ENCODE measurements at places on chromosomes 3 and 15.

GRCh38 chr15:89137926-89138325 lies 49.7 kb downstream of the ABHD2 start:
- DNase-seq = no peak

GRCh38 chr3:106399761-106400160 lies 530.9 kb upstream of the CBLB start:
- DNase-seq = no peak

DNA sequence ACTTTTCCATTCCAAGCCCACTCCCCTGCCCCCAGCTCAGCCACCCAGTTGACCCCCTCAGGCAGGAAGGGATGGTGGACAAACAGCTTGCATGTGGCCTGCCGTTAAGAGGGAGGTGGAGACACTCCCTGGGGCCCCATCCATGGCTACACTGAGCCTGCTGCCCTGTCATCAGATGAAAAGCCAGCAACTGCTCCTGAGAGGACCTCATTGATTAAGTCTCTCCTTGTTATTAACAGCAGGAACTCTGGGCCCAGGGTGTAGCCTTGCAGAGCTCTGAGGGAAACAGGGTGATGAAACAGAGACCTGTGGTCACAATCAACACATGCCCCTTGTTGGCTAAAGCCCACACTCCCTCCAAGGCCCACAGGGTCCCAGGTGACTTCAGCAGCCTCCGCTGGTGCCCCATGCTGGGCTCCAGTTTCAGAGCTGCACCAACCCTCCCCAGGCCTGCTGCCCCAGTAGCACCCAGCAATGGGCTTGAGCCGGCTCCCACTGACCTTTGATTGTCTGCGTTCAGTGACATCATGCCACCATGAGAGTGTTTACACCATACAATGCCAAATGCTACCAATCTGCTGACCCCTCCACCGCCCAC lies 22.3 kb upstream of the TLE3 start:
- no peak for DNase-seq

- DNase-seq = no peak
Measured at GRCh38 chr3:185263423-185263822, 9.6 kb upstream of the EHHADH start.

- DNase-seq = no peak
Measured at GRCh38 chr3:5084224-5084623, 37.9 kb upstream of the ARL8B start.

DNA sequence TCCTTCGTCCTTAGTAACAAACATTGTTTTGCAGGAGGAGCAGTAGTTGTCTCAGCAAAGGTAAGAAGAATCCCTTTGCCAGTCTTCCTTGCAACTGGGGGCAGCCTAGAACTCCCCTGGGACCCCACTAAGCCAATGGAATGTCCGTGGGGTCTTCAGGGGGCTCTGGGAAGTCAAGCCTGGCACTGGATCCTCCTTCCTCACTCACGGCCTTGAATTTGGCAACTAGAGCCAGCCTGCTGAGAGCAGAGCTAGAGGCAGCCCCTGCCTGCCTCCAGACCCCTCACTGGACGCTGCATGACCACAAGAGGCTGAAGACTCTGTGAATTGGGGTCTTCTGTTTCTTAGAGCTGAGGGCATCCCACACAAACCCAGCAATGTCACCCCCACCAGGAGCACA lies 18.6 kb upstream of the PRR23E start:
- DNase-seq = no peak

- no peak for DNase-seq
Measured at GRCh38 chr3:188259596-188259995, 105.6 kb downstream of the LPP start.

DNA sequence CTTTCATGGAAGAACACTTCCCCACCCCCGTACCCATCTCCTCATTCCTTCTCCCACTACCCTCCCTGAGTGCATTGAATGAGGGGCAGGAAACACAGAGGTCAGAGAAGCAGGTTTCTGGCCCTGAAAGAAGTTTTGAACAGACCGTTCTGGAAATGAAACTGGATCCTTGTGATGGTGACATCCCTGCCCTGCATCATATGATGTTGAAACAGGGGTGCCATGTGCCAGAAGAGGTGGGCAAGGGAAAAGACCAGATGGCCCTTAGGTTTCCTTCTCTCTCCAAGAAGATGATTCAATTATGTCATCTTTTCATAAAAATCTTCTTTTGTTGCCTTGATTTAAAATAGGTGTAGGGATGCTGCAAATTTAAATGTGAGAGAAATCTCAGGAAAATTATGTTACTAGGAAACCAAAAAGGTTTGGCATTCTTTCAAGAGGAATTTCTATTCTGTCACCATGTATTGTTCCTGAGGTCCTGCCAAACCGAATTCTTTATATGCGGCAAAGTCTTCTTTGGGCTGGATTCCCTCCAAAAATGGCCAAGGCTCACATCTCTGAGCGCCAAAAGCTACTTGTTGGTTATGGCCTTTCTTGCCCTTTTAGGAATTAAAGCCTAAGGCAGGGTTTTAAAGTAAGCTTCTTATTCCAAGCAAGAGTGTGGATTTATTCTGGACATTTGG lies 19.9 kb upstream of the TNFAIP8L3 start:
- DNase-seq = no peak

GRCh38 chr15:42036112-42036905 lies 15.5 kb upstream of the PLA2G4E start:
- DNase-seq = no peak

- no peak for DNase-seq
Measured at GRCh38 chr15:77019521-77020331, 24.8 kb downstream of the PSTPIP1 start.

- no peak for DNase-seq
Measured at GRCh38 chr3:42519568-42519962, 17.1 kb downstream of the VIPR1 start.

GRCh38 chr3:133274477-133274876 lies 125.4 kb upstream of the BFSP2 start:
- DNase-seq = no peak

DNA sequence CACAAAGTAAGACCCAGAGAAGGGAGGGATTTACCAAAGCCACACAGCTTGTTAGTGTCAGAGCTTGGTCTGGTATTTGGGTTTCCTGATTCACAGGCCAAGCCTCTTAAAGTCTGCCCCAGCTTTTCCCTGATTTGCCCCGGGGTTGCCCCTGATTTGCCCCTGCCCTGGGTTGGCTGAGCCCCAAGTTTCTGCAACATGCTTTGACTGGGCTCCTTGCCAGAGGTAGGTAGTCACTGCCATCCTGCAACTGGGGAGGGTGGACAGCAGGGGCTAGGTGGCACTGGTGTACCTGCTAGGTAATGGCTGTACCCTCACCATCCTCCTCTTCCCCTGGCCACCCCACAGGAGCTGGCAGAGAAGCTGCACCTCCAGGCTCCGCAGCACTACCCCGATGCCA lies 2.5 kb downstream of the MPI start:
- DNase-seq = no peak

DNA sequence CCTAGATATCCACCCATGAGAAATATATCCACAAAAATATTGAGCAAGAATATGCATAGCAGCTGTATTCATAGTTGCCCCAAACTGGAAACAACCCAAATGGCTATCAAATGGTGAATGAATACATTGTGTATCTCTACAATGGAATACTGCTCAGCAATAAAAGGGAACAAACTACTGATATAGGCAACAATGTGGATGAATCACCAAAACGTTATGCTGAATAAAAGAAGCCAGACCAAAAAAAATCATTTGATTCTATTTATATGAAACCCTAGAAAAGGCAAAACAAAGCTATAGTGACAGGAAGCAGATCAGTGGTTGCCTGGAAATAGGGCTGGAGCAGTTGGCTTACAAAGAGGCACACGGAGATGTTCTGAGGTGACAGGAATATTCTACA lies 15.5 kb upstream of the CMTM7 start:
- no peak for DNase-seq

- no peak for DNase-seq
Measured at GRCh38 chr3:188453431-188454384, 299.8 kb downstream of the LPP start.
